ENCODE measurements at places on chromosomes 7 and 10.

DNA sequence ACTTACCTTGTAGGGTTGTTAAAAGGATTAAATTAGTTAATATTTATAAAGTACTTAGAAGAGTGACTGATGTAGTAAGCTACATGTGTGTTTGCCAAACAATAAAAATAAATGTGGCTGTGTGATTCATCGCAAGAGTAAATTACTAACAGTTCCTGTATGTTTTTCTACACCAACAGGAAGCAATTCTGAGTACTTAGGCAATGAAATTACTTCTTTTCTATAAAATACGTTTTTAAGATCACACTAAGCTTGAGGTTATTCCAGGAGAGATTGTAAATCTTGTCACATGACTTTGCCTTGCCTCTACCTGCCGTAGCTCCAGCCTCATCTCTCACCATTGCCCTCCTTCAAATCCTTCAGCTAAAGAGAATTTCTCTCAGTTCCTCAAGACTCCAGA, 18.1 kb upstream of the GSTK1 start:
- DNase-seq, result no peak

- DNase-seq, result no peak
Observed at GRCh38 chr7:4134204-4134603, 547.9 kb upstream of the FOXK1 start.

DNA sequence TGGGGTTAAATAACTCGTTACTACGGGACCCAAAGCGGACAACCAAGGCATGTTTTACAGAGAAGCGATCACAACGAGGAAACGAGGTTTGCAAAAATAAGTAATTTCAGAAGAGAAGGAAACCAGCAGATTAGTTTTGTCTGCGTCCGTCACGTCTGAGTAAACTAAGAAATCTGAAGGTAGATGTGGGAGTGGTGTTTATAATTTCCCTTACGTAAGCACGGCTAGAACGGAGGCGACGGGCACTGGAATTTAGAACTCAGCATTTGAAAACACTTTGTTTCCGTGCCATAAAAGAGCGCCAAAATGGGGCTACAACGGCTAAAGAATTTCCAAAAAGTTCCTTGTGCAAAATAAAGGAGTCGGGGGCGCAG, 718 bp upstream of the UMAD1 start:
- no peak for DNase-seq

DNA sequence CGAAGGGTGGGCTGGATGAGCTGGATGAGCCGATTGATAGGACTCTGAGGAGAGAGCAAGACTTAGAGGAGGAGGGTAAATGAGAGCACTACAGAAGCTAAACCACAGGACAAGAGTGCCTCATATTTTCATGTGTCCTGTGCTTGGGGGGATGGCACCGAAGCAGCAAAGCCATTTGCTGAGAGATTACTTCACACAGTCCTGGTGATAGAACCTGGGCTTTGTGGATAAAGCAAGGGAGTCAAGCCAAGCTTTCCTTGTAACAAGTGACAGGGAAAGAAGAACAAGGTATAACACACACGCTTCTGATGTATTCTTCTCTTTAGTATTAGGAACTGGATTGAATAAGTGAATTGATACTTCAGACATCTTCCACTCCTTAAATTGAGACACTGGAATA, 253.7 kb downstream of the ANKRD7 start:
- DNase-seq, result no peak

- no peak for DNase-seq
Observed at GRCh38 chr7:135333200-135333599, 99.6 kb downstream of the STRA8 start.

DNA sequence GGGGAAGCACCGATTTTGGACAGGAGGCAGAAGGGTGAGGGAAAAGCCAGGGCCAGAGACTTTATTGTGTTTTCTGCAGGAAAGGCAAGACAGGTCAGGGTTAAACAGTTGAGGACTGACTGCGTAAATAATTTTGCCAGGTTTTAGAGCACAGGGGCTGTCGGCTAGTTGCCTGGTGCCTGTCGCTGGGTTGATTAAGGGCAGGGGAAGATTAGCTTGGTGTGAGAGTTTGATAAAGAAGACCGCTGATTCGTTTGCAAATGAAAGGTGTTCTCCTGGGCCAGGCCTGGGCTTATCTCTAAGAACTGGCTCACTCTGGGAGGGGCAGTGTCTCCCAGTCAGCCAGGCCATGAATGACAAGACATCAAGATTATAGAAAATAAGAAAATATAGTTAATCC, 75.6 kb downstream of the SLC37A3 start:
- no peak for DNase-seq

GRCh38 chr7:106693677-106694353, 32.9 kb upstream of the CCDC71L start:
- no peak for DNase-seq

DNA sequence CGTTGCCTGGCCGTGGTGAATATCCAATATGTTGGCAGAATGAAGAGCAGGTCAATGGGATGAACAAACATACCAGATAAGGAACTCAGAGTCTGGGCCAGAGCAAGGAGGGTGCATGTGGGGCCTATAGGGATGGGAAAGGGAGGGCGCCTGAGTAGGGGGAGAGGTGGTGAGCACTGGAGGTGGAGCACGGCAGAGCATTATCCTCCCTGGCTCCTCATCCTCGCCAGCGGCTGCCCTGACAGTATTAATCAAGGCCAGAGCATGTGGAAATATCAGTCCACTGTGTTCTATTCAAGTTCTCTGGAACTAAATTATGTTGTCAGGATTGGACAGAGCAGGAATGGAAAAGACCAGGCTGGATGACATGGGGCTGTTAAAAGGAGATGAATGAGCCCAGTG, 254.8 kb upstream of the ZMIZ1 start:
- DNase-seq, result no peak

DNA sequence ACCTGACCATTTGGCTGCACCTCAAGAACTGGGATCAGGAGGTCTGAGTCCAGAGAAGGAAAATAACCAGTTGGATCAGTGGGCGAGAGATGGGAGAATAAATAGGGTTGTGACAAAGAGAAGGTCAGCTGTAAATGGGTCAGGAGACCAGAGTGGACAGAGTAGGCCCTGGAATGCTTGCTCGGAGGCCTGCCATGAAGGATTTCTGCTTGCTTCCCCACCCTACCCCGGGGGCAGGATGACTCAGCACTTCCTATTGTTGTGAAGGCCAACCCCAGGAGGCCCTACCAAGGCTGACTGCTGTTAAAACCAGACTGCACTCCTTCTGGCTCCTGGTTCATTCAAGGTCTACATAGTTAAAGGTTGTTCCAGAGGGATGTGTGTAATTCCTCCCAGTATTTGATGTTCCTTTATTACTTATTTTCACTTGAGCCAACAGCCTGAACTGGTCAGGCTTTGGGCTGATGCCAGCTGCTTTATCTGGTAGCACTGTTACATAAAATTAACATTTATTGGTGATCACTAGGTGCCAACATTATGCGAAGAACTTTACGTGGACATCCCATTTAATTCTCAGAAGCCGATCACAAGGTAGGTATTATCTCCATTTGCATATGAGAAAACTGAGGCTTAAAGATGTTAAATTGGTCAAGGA, 27.3 kb upstream of the IFRD1 start:
- DNase-seq, result no peak

DNA sequence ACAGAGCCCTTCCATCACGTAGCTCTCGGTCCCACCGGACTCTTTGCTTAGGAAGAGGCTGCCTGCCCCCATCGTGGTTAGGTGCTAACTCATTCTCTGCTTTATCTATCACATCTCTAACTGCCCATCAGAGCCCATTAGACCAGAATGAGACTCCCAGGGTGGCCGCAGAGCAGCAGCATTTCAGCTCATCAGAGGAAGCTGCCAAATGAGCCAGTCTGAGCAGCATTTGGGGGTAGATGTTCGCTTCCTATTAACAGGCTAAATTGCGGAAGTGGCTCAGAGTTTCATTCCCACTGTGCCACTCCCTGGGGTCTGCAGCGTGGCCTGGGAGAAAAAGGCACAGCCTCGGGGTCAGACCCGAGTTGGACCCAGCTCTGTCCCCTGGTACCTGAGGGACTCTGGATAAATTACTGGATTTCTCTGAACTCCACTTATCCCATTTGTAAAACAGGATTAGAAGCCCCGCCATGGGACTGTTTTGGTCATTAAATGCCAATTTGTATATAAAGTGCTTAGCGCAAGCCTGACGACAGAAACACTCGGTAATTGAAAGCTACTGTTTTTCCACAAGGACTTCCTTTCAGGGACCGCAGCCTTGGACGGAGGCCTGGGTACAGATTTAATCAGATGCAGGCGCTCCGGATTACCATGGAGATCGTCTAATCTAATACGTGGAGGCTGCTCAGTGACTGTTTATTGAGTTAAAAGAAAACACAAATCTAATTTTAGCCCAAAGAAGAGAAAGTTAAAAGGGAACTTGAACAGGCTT, 73.8 kb upstream of the PRLHR start:
- DNase-seq, result no peak

GRCh38 chr10:13023754-13024153, 22.2 kb upstream of the CCDC3 start:
- DNase-seq, result no peak

- DNase-seq, result no peak
Observed at GRCh38 chr7:151249732-151250072, 1.2 kb upstream of the SMARCD3 start.

GRCh38 chr10:132650611-132651250, 113.1 kb downstream of the INPP5A start:
- DNase-seq, result no peak

DNA sequence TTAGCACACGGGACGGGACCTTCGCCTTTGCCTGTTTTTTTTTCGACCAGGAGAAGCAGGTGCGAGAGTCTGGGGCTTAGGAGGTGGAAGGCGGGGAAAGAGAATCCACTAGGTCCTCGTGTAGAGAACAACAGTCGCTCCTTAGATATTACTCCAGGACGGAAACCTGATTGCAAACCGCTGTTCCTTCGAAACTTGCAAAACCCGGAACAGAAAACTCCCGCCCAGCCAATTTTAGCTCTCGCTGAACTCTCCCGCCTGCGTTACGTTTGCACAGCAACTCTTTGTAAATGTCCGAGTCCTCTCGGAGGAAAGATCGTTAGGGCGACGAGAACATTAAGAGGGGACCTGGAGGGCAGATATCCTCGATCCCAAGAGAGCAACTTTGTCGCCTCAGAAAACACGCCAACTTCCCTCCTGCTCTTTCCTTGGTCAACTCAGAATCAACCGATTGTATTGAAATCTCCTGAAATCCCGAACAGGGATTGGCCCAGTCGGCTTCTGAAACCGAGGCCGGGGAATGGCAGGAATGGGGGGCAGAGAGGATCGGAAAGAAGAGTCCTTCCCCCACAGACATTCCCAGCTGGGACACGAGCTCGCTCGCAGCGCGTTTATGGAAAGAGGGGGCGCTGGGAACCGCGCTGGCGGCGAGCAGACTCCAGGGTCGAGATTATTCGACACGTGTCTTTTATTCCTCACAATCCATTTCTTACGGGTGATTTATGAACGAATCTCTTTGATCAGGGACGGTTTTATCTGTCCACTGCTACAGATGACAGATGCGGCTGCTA, 9.9 kb downstream of the TWIST1 start:
- no peak for DNase-seq

DNA sequence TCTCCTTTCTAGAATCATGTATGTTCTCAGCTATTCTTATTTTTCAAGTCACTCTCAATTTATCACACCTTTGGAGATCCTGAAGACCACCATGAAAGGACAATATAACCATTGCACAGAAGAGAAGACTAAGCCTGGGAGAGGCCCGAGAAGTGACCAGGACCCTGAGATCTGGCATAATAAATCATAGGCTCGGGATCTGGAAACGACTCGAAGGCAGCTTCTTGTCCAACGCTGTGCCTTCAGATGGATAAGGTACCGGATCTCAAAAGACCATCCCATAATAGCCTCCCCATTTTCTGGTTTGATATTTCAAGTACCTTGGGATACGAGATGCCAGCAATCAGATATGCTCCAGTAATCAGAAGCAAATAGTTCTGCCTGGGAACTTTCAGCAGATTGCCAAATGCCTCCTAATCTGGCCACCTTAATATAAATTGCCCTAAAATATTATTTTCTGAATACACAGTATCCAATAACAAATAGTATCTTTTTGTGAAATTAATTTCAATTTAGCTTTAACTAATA, 179.2 kb upstream of the ZMIZ1 start:
- DNase-seq, result no peak

GRCh38 chr7:106523482-106523881, 137.5 kb downstream of the CCDC71L start:
- DNase-seq, result no peak

DNA sequence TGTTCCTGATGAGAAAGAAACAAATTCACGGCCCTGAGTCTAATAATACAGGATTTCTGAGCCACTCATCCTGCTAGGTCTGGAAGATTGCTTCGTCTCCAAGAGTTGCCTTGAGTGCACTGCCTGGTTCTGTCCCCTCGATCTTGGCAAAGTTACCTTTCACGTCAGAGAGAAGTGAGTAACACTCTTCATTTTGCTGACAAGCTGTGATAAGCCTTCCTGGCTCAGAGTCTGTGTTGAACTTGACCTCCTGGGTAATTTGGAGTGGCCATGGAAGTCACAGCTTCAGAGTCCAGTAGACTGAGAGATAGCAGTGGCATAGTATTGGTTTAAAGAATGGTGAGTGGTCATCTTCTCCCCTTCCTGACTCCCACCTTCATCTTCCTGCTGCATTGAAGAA, 64.7 kb upstream of the LRGUK start:
- no peak for DNase-seq

Data from SIG-M5 (cell line).